ENCODE measurements at places on chromosomes 6 and 20. TPM values are rescaled to one million over a fixed set of nuclear protein-coding genes. Genes with fewer than 3 reads are reported as not detected.
A peak's percentile ranks its signal among the peaks of the same experiment; 100 is the strongest.

DNA sequence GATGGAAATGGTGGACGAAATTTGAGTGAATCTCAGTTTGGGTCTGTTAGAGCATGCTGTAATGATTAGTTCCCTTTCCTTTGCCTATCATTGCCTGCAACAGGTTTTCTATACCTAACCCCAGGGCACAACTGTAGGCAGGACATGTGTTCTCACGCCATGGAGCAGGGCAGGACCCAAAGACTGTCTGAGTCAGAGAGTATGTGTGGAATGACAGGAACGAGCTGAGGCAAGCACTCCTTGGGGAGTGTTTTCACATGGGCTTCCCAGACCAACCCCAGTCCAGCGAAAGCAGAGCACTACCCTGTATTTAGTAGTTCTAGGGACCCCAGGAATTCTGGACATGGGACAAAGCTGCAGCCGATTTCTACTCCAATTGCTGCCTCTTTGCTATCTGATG lies 234.2 kb downstream of the HACE1 start:
- DNase-seq = peak; percentile 72

- DNase-seq = peak; percentile 41
These were observed 334.1 kb upstream of the CITED2 start for GRCh38 chr6:139708337-139709199.

- no peak for DNase-seq
These were observed 14.9 kb upstream of the BLOC1S5 start for GRCh38 chr6:8079126-8079525.

- no peak for DNase-seq
These were observed 167.9 kb upstream of the MYLIP start for GRCh38 chr6:15960740-15961634.

- no peak for DNase-seq
These were observed 90.6 kb downstream of the HAO1 start for GRCh38 chr20:7849675-7850074.

- no peak for DNase-seq
These were observed 82.9 kb upstream of the RNF217 start for GRCh38 chr6:124879110-124879991.

DNA sequence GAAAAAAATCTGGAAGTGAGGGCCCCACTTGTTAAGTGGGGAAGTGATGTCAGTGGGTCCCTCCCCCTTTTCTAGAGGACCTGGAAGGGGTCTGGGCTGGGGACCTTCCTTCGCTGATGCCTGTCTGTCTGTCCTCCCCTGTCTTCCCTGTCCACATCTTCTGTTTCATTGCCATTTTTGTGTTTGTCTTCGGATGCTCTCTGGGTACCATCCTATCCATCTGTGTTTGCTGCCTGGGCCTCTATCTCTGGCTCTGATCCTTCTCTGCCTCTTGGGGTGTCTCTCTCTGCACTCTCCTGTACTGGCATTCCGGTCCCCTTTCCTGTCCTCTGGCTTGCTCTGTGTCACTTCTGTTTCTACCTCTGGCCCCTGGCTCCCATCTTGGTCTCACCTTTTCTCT lies 2.3 kb downstream of the TMEM151B start:
- no peak for DNase-seq

DNA sequence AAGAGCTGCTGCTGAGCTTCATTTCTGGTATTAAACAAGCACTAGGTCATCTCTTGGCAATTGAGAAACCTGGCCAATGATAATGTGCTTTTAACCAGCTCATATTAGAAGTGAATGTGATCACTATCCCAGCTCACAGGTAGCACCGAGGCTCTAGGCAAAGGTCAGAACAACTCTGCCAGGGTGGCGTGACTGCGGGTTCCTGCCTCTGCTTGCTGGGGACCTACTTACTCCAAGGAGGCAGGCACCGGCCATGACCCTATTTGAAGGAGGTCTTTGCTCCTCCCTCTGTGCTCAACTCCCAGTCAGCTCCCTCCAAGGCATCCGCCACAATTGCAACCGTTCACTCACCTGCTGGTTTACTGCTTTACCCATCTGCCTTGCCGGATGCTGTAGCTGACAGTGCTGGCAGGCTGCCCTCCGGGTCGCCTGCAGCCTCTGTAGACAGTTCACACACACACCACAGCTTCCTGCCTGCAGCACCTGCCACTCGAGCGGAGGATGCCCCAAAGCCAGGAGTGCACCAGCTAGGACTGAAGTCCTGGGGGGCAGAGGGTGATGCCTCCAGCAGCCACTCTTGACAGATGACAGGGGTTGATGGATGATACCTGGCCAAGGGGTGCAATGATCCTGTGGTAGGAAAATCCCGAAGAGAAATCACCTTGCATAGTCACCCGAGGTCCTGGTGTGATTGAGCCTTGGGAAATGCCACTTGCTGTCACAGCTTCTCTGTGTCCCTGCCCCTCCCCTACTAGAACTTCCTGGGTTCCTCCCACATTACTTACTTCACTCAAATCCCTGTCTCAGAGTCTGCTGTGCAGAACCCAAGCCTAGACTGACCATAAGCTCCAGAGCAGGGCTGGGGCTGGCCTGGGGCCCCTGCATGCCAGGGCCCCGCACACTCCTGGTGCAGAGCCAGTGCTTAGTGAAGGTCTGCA lies 8.8 kb upstream of the VSX1 start:
- peak; percentile 46 for DNase-seq

GRCh38 chr6:31821301-31822035 lies 6.1 kb upstream of the HSPA1B start:
- DNase-seq = peak; percentile 85

GRCh38 chr6:37947468-37947867 lies 127.9 kb downstream of the ZFAND3 start:
- DNase-seq = no peak

DNA sequence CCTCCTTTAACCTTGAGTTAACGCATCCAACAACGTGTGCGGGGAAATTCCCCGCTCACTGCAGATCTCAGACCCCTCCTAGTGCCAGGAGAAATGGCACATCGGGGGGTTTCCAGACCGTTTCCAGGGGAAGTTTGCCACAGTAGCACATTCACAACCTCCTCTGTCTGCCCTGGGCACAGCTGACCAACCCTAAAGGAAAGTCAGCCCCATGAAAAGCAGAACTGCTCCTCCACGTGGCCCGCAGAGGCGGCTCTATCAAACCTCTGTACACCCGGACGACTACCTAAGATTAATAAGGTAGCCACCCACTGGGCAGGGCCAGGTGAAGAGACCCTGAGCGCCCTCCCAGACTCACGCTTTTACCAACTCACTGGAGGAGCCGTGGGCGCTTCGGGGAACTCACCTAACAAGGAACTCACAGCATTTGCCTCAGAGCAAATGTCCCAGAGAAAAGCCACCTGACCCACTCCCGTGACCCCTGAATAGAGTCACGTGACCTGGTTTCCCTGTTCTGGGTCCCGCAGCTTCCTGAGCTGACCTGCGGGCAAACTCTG lies 93.1 kb downstream of the PRND start:
- no peak for DNase-seq

DNA sequence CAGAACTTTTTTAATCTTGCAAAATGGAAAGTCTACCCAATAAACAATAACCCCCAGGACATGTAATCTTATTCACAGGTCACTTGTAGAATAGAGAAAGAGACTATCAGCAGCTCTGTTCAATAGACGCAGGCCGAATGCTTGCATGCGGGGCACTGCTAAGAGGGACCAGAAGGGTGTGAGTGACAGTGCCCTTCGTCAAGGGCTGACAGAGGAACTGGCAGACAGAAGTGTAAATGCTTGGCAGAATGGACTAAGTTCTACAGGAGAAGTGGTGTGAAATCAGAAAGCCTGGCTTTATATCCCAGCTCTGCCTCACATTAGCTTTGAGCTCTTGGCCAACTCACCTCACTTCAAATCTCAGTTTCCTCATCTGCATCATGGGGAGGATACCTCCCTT lies 21.0 kb downstream of the DDO start:
- no peak for DNase-seq

DNA sequence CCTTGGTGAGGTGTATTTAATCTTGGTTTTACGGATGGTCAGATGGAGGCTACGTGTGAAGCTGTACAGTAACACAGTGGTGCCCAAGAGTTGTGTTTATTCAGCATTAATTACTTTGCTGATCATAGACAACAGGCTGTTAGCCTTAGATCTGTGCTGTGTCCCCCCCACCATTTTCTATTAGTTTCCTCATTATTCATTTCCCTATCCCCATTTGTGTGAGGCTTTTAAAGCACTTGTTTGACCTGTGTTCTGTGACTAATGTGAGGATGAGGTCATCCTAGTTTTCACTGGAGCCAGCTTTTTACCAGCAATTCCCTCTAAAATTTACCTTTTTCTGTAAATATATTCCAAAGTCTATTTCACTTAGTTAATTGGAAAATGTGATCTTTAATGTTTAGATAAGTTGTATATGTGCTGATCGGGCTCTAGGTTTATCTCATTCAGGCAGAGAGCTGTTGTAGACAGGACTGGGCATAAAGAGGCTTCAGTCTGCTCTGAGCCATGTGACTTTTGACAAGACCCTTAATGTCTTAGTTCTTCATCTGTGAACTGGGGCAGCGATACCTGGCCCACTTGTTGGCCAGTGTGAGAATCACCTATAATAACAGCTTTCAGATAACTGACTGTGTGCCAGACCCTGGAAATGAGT lies 8.4 kb downstream of the MAPRE1 start:
- no peak for DNase-seq

GRCh38 chr6:123127807-123128206 lies 131.8 kb downstream of the CLVS2 start:
- DNase-seq = no peak

DNA sequence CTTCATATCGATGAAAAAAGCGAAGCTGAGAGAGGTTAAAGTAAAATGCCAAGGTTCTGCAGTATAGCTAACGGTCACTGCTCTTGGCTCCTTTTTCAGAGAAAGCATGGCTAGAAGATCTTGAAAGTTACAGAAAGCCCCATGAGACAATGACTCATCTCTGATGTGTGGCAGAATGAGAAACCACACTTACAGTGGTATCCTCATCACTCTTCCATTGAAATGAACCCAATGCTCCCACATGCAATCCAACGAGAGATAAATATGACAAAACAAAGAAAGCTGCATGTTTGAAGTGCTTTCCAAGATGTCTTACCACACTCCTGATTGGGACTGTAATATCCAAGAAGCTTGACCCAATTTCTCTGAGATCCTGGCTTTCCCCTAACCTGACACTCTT lies 694.9 kb downstream of the PRKN start:
- no peak for DNase-seq

- DNase-seq = no peak
These were observed 9.4 kb upstream of the ARMC12 start for GRCh38 chr6:35727231-35727934.

DNA sequence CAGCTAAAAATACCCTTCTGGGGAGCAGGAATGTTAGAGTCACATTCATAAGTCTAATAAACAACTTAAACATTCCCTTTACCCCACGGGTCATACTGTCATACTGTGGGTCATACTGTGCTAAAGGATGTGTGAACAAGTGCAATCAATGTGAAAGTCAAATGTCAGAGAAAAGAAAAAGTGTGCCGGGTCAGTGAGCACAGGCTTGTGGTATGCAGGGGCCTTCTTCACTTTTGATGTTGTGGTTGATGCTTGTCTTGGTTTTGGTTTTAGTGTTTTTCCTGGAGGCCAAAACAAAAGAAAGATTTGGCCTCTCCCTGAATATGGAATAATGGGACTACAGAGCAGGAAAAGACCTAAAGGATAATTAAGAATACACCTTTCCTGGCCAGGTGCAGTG lies 267.9 kb upstream of the PLN start:
- no peak for DNase-seq

DNA sequence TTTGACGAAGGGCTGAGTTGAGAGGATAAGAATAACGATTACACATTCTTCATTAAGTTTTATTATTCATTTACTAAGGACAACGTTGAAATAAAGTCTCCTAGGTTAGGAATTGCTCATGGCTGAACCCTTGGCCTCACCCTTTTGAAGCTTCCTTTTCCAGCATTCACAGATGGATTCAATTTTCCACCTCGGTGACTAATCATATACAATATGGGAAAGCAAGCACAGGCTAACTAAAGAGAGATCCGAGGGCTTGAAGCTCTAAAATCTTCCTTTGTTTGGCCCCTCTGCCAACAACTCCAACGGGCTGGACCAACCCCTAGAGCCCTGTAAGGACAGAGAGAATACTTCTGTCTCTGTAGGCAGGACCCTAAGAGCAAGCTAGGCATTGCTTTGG lies 159.5 kb downstream of the SOD2 start:
- no peak for DNase-seq

DNA sequence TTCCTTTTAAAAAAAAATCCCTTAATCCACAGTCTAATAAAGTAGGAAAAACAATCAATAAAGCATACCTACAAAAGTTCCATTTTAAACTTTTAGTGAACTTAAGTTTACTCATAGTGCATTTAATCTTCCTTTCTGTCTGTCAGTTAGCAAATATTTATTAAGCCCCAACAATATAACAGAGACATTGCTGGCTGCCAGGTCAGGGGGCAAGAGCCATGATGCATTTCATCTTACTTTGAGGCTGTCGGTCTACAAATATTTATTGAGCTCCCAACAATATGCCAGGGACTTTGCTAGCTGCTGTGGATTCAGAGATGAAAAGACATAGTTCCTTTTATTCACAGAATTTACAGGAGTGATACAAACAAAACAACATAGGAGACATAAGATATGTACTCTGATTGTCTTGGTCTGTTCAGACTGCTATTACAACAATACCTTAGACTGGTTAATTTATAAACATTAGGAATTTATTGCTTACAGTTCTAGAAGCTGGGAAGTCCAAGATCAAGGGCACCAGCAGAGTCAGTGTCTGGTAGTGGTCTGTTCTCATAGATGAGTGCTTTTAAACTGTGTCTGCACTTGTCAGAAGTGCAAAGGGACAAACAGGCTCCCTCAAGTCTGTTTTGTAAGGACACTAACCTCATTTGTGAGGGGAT lies 118.6 kb downstream of the PLCB1 start:
- no peak for DNase-seq

- DNase-seq = no peak
These were observed 32.2 kb downstream of the CD83 start for GRCh38 chr6:14149739-14150130.

GRCh38 chr6:54403096-54403495 lies 94.9 kb downstream of the TINAG start:
- no peak for DNase-seq

- DNase-seq = peak; percentile 50
These were observed 634 bp upstream of the BTBD9 start for GRCh38 chr6:38640216-38640909.

GRCh38 chr6:34418367-34418766 lies 7.5 kb downstream of the RPS10 start:
- no peak for DNase-seq

GRCh38 chr6:7264686-7265384 lies 48.2 kb downstream of the SSR1 start:
- no peak for DNase-seq

- DNase-seq = no peak
These were observed 70.5 kb downstream of the CNKSR3 start for GRCh38 chr6:154440022-154440421.

GRCh38 chr6:140554421-140554820 lies 1180.0 kb upstream of the CITED2 start:
- peak; percentile 81 for DNase-seq

The SAPCD1 gene
- total RNA-seq = 16.9 TPM

The PRKN gene
- total RNA-seq = not detected

The SULF2 gene
- total RNA-seq = 495 TPM

The ENPP1 gene
- total RNA-seq = 4.1 TPM

The ABHD16B gene
- total RNA-seq = not detected

The EYA2 gene
- not detected for total RNA-seq

The NKX2-4 gene
- not detected for total RNA-seq

The BMP7 gene
- 0.13 TPM for total RNA-seq

Data from PC-9 (cell line).